Iris pigment epithelial cell (primary cell): ENCODE measurements at places on chromosomes 4 and X.
A peak's percentile ranks its signal among the peaks of the same experiment; 100 is the strongest.

DNA sequence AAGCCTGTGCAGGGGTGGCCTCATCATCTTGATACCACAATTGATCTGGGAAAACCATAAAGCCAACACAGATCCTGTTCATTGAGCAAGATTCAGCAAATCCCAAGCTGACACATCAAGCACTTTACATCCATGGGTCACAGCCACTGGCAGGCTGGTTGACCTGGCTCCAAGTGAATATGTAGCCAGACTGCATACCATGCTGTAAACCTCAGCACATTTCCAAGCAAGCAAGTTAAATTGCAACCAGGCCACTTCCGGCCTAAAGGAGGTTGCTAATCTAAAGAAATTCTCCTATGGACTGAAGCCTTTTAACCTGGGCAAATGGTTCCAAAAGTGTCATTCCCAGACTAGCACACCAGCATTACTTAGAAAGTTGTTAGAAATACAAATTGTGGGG lies 54.4 kb upstream of the USP26 start:
- no peak for DNase-seq

- peak; percentile 85 for DNase-seq
Measured at GRCh38 chrX:16807976-16808542, 21.8 kb downstream of the TXLNG start.

DNA sequence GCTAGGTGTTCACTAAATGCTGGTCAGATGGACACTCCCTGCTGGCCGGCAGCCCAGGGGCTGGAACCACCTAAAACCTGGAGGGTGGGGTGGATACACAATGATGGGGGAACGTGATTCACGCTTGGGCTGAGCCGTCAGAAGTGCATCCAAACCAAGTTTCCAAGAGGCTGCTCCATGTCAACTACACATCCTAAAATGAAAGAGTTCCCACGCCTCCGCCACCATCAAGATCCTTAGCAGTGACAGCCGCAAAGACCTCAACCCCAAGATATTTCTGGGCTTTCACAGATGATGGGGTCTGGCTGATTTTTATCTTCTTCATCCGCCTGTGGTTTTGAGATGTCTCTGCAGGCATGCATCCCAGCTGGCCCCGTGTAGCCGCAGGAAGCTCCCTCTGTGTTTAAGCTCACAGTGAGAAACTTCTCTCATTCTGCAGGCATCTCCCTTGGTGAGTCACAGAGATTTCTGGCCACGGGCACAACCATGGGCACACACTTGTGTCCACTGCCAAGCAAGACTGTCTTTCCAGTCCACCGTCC lies 84.4 kb downstream of the HTRA3 start:
- DNase-seq, result peak; percentile 27

- DNase-seq, result peak; percentile 16
Measured at GRCh38 chr4:80361329-80361900, 25.9 kb downstream of the CFAP299 start.

- DNase-seq, result peak; percentile 81
Measured at GRCh38 chrX:150482537-150483206, 85.7 kb upstream of the MTM1 start.
